Temporal lobe (tissue), 4 donors: ENCODE measurements at places on chromosomes 3 and 15. TPM values are rescaled to one million over a fixed set of nuclear protein-coding genes. Genes with fewer than 3 reads are reported as not detected.

ZCWPW2 gene
- total RNA-seq = 4.2 TPM

NAALADL2 gene
- 2.7 TPM for total RNA-seq

CHL1 gene
- 896 TPM for total RNA-seq

SLC12A6 gene
- 36.6 TPM for total RNA-seq

CACNA1D gene
- total RNA-seq = 20.9 TPM

RAB6B gene
- total RNA-seq = 88.3 TPM

TLR9 gene
- total RNA-seq = not detected

PIGZ gene
- 3.4 TPM for total RNA-seq

CFAP161 gene
- 2.2 TPM for total RNA-seq

ONECUT1 gene
- not detected for total RNA-seq

ANKUB1 gene
- total RNA-seq = 0.25 TPM

MAP6D1 gene
- 5.2 TPM for total RNA-seq
